ENCODE measurements at places on chromosomes 16 and 17.

GRCh38 chr17:49486012-49486641 is 9.0 kb upstream of the NGFR start:
- DNase-seq = peak; percentile 49

DNA sequence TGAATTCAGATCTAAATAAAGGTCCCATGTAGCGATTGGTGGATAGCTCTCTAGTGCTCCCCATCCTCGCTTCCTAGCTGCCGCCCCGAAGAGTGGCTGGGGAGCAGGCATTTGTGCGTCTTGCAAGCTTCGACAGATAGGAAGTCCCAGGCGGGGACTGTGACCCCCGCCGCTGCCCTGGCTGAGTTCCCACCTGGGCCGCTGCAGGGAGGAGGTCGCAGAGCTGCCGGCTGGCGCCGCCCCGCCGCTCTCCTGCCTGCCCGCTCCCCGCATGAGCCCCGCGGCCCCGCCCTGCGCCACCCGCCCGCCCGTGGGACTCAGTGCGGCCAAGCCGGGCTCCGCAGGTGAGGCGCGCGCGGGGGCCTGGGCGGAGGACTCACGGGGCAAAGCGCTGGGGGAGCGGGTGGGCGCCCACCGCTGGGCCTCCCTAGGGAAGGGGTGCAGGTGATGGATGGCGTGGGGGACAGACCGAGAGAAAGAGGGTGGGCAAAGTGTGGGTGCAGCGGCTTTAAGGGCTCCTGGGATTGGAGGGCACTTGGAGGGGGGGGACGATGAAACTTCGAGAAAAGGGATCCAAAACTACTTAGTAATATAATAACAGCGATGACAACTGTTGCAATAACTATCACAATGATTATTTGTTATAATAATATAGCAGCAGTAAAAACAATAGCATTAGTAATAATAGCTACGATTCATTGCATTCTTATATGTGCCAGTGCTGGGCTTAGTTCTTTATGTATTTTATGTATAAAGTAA is at the start of gene OTOA:
Gene OTOA, plus strand, starts transcription at position 80 of the 759 bp plus-strand sequence. CDS start 14,547 bp downstream, outside the sequence.
- peak; percentile 73 for DNase-seq

GRCh38 chr16:65119901-65120401 is 1.9 kb downstream of the CDH11 start:
- DNase-seq = no peak

DNA sequence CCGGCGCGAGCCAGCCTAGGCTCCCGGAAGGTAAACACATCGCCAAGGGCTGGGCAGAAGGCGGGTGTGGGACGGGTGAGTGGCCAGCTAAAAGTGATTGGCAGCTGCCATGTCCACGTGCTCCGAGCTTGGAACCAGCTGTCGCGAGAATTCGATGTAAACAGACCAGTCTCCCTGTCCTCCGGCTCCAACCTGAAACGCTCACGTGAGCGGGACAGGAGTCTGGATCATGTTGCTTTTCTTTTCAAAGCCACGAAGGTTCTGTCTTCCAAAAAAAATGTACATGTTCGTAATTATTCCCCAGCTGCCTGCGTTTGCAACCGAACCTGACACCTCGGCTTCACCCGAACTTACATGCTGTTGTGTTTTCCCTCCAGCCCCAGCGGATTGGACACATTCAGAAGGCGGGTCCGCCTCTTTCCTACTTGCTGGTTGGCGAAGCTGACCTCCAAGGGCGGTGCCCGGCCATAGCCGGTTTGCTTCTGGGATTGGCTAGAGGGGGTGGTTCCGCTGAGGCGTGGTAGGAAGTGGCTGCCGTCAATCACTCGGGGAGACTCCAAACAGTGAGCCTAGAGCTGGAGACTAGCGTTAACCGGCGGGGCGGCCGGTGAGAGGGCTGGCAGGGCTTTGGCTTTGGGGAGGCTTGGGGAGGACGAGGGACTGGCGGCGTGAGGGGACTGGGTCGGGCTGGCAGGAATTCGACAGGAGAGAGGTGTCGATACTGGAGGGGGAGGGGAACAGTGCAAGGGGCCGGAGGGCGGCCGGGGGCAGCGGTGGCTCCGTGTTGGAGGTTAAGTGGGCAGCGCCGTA is at the start of gene BCAS3:
Gene BCAS3, plus strand, starts transcription at position 544 of the 810 bp plus-strand sequence.
- DNase-seq = peak; percentile 99

DNA sequence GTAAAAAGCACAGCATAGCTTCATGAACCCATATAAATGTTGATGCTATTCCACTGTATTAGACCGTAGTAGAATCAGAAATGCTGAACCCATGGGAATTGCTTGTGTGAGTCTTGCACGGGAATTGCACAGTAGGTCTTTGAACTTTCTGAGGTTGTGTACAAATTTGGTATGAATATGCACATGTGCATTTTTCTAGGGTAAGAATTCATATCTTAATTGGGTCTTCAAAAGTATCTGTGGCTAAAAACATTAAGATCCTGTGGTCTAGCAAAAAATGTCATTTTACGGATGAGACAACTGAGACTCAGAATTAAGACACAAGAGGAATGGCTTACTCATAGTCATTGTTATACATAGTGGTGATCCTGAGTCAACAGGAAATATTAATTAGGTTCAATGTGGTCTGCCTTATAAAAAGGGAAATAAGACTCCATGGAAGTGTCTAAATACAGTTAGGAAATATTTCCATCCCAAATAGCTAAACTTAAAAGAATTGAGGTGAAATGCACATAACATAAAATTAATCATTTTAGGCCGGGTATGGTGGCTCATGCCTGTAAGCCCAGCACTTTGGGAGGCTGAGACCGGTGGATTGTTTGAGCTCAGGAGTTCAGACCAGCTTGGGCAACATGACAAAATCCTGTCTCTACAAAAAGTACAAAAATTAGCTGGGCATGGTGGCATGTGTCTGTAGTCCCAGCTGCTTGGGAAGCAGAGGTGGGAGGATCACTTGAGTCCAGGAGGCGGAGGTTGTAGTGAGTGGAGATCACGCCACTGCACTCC is 22.8 kb downstream of the TAOK1 start:
- no peak for DNase-seq

DNA sequence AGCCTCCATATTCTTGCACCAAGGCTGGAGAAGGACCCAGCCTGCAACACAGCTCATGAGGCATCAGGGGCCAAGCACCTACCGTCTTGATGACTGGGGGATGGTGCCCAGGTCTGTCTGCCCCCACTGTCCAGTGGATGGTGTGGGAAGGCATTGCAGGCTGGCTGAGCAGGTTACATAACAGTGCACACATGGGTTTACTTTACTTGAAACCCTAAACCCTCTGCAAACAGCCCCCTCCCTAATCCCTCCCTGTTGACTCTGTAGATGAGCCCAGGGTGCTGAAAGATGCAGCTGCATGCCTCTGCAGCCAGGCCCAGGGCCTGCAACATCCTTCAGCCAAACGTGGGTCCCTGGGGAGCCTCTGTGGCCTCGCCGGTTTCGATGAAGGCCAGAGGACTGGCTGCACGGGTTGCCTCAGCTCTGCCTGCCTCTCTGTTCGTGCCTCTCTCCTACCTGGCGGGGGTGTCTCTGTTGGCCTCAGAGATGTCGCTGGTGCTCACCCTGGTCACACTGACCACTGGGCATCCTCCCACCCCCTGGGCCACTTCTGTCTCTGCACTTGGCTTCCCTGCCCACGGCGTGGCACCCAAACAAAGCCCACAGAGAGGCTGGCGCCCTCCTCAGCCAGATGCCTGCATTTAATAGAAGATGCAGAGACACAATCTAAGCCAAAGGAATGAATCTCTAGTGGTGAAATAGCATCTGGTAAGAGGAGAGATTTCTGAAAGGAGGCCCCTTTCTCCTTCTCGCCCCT is 95.1 kb downstream of the METRNL start:
- peak; percentile 25 for DNase-seq

GRCh38 chr17:83079352-83079747 is at the start of gene METRNL:
Gene METRNL, plus strand, starts transcription at chr17:83079609. Its CDS starts 207 bp downstream, at chr17:83079816.
- DNase-seq = peak; percentile 64

GRCh38 chr17:16329519-16330271 is 23.6 kb downstream of the CENPV start:
- peak; percentile 46 for DNase-seq

- DNase-seq = no peak
These were observed 6.5 kb downstream of the WWP2 start for GRCh38 chr16:69768666-69769065.

- peak; percentile 38 for DNase-seq
These were observed 2.6 kb downstream of the CPD start for GRCh38 chr17:30381340-30381659.

DNA sequence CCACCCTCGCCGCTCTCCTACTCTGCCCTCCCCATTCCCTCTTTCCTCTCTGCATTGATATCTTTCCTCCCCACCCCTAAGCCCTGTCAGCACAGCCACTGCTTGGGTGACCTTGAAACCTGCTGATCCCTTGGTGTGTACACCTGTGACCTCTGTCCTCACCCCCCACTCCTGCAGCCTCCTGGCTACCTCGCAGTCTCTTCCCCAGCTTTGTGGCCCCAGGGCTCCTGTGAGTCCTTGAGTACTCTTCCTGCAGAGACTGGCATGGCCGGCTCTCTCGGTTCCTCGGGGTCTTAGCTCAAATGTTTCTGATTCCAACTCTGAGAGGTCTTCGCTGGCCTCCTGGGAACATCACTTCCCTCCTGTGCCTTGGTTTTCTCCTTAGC is 31.7 kb downstream of the ADCY7 start:
- DNase-seq = peak; percentile 33

GRCh38 chr17:35542990-35543389 is 5.5 kb upstream of the SLFN12L start:
- no peak for DNase-seq

- peak; percentile 43 for DNase-seq
These were observed 118.1 kb downstream of the ENGASE start for GRCh38 chr17:79192503-79193351.

DNA sequence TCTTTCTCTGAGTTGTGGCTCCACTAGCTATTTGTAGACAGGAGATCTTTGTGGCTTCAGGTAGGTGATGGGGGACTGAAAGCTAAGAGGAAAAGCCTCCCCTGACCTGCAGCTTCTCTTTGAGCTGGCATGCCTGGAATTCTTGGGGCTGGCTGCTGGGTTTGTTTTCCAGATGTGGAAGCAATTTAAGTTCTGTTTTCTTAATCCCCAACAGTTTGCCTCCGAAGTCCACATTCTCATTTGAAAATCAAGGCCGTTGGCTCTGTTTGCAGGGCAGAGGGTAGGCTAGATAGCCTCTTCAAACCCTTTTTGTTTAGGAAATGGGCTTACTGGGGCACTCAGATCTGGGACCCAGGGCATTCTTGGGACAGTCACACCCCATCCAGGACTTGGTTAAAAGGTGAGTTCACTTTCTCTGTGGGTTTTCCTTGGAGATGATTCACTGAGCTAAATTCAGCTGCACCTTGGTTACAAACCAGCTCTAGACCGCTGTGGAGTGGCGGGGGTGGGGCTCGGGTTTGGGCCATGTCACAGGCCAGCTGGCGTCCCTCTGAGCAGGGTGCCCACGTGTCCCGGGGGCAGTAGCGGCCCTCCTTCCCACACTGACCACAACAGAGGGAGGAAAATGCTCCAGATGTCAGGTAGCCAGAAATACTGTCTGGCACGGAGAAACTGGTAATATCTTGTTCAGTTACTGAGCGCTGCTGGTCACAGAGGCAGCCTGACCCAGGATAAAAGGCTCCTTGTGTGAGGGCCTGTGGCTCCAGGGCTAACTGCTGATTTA is 108.5 kb downstream of the RAB11FIP4 start:
- DNase-seq = no peak

DNA sequence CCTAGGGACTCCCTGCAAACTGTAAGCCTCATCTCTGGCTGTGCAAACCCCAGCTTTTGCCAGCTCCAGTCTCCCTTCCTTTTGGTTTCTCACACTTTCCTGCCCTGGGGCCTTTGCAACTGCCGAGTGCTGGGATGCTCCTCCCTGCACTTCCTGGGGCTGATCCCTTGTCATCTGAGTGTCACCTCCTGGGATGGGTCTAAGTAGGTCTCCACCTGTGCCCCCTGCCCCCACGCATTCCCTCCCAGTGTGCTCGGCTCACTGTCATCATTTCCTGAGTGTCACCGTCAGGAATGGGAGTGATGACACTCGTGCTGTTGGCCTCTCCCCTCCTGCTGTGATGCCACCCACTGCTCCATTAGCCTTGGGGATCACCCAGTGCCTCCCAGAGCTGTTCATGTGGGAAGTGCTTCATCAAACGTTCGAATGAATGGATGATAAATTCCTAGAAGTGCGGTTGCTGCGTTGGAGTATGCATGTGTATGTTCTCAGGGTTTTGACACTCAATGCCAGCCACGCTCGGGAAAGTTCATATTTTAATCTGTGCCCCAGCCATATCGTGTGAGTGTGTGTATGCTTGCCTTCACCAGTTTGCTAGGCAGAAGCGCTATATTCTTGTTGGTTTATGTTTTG is 189.9 kb downstream of the NTN1 start:
- DNase-seq = no peak

All from NCI-H69 (cell line).